ENCODE measurements at places on chromosomes 3 and 15.

GRCh38 chr3:61347981-61348380 lies 96.7 kb upstream of the FHIT start:
- DNase-seq: no peak

DNA sequence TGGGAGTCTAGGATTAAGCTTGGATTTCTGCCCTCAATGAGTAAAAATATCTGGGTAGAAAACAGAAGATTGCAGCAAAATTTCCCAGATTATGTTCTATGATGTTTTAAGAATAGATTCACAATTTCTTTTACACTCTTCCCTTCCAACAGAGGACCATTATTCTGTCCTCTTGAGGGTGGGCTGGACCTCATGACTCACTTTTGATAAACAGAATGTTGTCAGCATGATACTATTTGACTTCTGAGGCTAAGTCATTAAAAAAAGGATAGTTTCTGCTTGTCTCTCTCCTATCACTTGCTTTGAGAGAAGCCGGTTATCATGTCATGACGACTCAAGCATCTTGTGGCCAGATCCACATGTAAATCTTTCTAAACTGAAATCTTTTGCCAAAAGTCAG lies 396.2 kb upstream of the CDIN1 start:
- DNase-seq: no peak

DNA sequence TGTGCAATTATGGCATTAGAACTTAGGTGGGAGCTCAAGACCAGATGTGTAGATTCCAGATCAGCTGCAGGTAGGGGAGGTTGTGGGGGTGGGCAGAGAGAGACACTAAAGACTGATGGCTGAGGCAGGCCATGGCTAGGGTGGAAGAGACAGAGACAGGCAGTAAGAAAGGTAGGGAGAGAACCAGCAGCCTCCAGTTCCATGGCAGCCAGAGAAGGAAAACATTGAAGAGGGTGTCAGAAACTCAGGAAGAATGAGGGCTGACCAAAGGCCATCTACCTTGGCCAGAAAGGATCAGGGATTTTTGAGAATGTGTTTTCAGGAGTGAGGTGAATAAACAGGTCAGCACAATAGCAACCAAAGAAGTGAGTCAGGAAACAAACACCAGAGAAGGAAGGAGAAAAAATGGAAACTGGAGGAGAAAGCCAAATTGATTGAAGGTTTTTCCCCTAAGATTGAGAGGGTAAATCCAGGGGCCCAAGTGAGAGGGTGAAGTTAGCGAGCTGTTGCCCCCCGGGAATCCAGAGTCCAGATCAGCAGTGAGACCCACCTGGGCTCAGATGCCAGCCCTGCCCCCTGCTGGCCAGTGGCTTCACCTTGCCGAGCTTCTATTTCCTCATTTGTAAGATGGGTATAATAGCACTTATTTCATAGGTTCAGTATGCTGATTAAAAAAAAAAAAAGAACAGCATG lies 41.0 kb downstream of the ABHD2 start:
- no peak for DNase-seq

GRCh38 chr3:34132069-34132692 lies 333.8 kb downstream of the PDCD6IP start:
- no peak for DNase-seq

GRCh38 chr3:164208821-164209220 lies 869.5 kb downstream of the SI start:
- DNase-seq: no peak

DNA sequence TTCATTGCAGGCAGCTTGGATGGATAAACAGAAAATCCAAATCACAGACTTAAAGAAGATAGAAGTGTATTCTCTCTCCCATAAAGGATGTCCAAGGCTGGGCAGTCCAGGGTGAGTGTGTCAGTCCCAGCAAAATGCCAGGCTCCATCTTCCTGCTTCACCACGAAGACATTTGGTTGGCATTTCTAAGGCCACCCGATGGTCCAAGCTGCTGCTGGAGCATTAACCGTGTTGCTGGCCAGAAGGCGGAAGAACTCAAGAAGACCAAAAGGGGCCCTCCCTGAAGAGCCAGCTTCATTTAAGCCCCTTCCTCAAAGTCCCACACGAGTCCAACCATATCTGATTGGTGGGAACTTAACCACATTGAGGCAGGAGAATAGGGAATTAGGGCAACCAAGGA lies 3.0 kb upstream of the CYP11A1 start:
- no peak for DNase-seq

DNA sequence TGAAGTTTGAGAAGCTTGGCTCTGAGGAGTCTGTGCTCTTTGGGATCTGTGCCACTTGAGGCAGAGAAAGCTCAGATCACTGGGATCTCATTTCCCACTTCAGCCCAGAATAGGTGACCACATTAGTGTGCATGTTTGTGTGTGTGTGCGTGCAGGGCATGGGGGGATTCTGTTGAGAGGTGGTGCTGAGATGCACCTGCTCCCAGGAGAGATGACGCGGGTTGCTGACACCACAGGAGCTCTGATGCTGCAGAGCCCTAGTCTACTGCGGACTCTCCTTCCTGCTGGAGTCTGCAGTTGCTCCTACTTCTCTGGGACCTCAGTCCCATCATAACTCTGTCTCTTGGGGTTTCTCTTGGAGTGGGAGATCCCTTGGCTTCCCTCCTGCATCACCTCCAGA lies 14.7 kb upstream of the CTXND1 start:
- DNase-seq: no peak

DNA sequence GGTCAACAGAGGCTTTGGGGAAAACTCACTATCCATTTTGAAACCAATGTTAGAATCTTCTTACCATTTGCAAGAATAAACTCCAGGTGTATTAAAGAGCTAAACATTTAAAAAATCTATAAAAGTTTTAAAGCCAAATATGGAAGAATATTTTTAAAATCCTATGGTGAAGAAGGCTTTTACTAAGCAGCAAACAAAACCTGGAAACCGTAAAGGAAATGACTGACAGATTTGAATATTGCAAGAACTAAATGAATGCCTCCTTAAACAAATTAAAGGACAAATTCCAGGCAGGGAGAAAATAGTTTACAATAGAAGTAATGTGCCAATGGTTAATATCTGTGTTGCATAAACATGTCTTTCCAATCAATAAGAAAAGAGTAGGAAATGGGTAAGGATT lies 68.1 kb downstream of the KLF15 start:
- no peak for DNase-seq

DNA sequence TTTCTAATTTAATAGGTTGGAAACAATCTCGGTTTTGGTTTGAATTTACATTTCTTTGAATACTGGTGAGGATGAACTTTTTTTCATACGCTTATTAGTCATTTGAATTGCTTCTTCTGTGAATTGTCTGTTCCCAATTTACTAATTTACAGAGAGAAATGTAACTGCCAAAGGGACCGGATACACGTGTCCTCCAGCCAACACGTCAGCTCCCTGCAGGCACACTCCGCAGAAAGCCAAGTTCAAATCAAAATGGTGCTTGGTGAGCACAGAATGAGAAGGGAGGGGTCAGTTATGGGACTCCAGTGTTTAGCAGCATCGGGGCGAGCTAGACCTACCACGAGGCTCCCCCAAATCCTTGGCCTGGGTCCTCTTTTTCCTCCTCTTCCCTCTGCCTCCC lies 10.8 kb upstream of the TSEN2 start:
- no peak for DNase-seq

- no peak for DNase-seq
Observed at GRCh38 chr3:122646146-122646988, 34.3 kb upstream of the PARP14 start.

DNA sequence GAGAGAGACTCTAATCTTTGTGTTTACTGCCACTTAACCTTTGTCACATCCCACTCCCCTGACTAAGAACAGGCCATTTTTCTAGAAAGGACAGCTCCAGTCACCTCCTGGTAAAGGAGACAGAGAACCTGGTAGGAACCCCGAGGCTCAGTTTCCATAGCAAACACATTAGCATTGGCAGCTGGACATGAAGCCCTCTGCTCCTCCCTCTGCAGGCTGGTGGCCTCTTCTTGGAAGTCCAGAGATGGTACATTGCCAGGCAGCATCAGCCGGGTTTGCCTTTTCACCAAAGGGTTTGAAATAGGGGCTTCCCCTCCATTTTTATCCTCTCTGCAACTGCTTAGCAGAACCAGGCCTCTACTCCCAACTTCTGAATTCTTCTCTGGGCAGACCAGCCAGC lies 213.4 kb upstream of the SEMA6D start:
- DNase-seq: no peak

GRCh38 chr3:35793667-35794066 lies 154.3 kb downstream of the ARPP21 start:
- DNase-seq: no peak

DNA sequence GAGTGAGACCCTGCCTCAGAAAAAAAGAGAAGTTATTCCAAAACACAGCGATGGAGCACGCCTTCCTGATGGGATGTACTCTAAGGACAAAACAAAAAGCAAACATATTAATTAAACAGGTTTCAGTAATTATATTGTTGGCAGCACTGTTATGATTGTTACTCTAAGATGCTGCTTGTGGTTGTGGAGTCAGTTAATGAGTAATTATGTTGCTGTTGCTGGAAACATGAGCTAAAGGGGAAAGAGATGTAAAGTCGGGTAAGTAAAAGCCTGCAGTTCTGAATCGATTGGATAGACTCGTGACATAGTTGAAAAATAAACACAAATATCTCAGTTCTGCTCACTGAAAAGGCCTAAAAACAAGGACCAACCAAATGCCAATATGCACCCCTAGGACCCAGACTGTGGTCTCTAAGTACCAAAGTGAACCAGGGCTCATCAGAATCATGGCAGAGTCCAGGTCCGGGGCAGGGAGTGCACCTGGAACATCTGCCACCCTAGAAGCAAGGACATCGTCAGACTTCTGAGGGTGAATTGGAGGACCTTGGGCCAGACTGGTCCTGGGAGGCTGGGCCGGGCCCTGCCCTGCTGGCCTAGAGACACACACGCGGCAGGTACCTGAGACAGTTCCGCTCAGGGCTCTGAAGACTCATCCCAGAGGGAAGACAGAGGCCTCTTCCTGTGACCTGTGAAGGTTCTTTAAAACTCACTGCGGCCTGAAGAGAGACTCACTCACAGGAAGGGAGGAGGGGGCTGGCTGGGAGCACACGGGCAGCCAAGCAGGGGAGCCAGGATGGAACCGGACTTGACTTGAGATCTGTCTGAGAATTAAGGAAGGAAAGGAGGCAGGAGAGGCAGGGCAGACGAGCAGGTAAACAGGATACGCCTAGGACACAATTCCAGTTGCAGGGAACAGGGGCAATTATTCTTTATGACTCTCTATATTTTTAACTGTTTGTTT lies 140.5 kb downstream of the LRRK1 start:
- DNase-seq: no peak

- peak; percentile 25 for DNase-seq
Observed at GRCh38 chr3:4776980-4777581, 202.2 kb upstream of the BHLHE40 start.

- DNase-seq: peak; percentile 53
Observed at GRCh38 chr3:111859974-111860859, 1.2 kb downstream of the PHLDB2 start.

GRCh38 chr3:147915057-147915456 lies 505.9 kb downstream of the ZIC1 start:
- DNase-seq: no peak

- peak; percentile 19 for DNase-seq
Observed at GRCh38 chr3:45546716-45547701, 47.5 kb upstream of the LIMD1 start.

DNA sequence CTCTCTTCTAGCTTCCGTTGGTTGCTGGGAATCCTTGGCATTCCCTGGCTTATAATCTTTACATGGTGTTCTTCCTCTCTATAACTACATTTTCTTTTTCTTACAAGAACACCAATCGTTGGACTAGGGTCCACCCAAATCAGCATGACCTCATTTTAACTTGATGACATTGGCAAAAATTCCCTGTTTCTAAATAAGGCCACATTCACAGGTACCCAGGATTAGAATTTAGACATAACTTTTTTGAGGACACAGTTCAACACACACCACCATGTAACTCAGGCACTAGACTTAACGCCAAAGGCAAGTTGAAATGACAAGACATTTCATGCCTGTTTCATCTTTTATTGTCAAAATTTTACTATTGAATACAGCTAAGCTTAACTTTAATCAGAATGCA lies 93.0 kb downstream of the NECTIN3 start:
- no peak for DNase-seq

GRCh38 chr3:63655519-63655918 lies 3.0 kb downstream of the SNTN start:
- DNase-seq: no peak

GRCh38 chr15:100645671-100646070 lies 43.3 kb downstream of the ASB7 start:
- DNase-seq: no peak

- DNase-seq: no peak
Observed at GRCh38 chr3:43968465-43968864, 273.2 kb upstream of the TOPAZ1 start.

GRCh38 chr3:188171682-188172467 lies 17.9 kb downstream of the LPP start:
- DNase-seq: no peak

DNA sequence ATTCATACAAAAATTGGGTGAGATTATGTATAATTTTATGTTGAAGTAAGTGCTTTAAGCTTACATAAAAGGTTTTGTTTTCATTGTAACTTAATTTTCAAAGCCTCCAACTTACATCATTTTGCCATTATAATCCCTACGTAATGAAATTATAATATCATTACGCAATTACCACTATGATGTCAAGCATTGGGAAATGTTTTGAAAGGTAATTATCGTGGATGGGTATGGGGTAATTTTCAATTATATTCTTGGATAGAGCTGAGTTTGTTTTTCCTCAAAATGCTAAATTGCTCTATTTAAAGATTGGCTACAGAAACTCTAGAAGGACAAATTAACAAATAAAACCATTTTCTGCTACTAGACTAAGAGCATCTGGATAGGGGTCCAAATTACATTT lies 80.2 kb upstream of the FAM3D start:
- DNase-seq: no peak

DNA sequence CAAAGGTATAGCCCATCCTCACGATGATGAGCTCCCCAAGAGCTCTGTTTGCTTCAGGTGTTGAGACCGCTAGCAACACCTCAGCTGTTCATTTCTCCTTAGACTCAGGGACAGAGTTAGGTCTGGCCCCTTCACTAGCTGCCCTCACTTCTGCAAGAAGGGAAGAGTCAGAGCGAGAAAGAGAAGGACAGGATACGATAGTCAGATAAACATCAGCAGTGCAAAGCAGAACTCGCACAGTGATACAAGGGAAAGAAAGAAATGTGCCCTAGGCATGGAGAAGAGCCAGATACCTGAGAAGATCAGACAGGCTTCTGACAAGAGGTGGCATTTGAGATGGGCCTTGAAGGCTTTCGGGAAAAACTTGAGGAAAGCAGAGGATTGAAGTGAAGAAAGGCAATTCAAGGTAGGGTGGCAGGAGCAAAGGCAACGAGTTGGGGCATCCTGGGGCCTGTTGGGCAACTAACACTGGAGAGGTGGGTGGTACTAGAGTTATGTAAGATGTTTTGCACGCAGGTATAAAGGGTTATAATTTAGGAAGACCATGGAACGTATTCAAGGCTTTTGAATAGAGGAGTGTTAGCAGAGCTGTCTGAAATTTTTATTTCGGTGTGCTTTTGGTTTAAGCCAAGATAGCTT lies 106.0 kb downstream of the PGPEP1L start:
- no peak for DNase-seq

GRCh38 chr3:52083556-52084087 lies 27.3 kb upstream of the DUSP7 start:
- DNase-seq: no peak

- DNase-seq: no peak
Observed at GRCh38 chr15:63923993-63924950, 90.5 kb upstream of the HERC1 start.
